GM12891 (cell line): ENCODE measurements at places on chromosomes 6 and 20.

DNA sequence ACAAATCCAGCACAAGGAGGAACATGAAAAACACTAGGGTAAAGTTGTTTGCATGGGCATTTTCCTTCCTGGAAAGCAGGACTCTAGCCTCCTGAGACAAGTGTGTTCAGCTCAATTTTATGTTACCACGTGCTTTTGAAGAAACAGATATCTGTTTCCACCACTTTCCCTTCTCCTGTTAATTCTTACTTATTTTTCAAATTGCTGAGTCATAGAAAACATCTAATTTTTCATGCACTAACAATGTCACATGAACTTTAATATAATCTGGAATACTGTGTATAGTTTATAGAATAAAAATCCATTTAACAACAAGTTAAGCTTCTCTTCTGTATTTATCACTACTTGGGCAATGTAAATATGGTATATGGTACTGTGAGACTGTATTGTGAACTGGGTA, 174.2 kb downstream of the ISM1 start:
- DNase-seq: no peak

GRCh38 chr6:71045296-71045695, 88.4 kb upstream of the B3GAT2 start:
- DNase-seq: no peak

DNA sequence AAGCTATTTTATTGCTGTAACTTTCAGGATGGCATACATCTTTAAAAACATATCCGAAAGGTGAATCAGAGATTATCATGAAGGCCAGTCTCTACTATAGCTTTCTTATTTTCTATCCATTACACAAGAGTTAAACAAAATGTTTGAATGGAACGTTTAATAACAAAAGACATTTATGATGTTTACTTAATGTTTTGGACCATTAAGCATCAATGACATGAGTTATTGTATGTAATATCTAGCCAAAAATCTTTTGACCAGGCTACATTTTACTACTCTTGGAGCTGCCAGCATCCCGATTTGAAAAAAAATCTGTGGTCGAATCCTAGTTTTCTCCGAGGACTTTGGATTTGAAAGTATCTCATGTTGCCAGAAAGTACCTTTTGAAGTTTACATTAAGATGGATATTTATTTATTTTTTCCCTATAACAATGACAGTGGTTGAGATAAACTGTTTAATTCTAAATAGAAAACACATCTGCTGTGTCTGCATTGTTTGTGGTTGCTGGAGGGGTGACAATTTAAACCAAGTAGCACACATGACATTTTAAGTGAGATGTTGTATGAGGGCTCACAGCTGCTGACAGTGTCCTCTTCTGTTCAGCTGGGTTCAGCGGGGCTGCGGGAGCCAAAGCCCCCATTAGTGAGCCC, 293.7 kb upstream of the TCF21 start:
- no peak for DNase-seq

GRCh38 chr20:51262240-51262639, 239.3 kb upstream of the KCNG1 start:
- no peak for DNase-seq

DNA sequence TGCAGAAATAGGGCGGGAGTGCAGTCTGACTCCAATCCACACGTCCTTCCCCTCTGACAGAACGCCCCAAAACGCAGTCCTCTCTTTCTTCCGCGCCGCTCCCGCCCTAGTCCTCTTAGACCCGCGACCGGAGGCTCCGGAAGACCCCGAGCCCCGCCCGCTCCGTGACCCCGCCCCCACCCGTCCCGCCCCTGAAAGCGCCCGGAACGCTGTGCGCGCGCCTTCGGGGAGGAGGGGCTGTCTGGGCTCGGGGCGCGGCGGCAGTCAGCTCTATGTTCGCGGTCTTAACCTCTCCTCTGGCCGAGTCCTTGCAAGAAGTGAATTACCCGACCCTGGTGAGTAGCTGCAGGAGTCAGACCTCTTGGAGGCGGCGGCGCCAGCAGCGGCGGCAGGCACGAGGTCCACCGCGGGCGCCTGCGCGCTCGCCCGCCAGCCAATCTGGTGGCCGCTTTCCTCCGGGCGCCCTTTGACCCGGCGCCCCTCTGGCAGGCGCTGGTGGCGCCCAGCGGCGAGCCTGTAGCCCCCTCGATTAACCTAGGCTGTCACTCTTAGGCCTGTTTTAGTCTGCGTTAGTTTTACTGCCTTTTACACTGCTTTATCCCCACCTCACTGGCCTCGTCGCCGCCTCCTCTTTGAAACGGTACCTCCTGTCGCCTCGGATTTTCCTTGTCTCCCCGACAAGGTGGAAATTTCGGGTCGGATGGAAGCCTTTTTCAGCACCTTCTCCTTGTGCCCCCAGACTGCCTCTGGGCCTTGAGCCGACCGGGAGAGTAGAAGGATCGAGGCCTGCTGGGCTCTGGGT, at the start of gene MANEA:
Gene MANEA (plus strand): TSS at position 232 of the 802 bp plus-strand sequence. CDS start 8,905 bp downstream, outside the sequence.
- DNase-seq: peak; percentile 49

DNA sequence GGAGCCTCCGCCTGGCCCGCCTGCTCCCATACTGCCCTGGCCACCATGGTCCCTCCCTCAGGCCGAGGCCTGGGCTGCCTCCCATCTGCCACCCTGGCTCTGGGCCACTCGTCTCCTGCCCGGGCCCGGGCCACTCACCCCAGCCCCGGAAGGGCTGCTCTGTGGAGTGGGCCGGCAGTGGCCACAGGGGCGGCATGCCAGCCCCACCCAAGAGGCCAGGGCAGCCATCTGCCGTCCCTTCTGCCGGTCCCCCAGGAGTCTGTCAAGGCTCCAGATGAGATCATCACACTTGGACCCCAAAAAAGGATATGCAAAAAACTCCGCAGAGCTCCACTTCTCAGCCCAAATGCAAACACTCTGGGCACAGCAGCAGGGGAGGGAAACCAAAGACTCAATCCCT, 23.8 kb upstream of the TLDC2 start:
- no peak for DNase-seq

GRCh38 chr6:78700991-78701390, 166.4 kb upstream of the IRAK1BP1 start:
- no peak for DNase-seq

DNA sequence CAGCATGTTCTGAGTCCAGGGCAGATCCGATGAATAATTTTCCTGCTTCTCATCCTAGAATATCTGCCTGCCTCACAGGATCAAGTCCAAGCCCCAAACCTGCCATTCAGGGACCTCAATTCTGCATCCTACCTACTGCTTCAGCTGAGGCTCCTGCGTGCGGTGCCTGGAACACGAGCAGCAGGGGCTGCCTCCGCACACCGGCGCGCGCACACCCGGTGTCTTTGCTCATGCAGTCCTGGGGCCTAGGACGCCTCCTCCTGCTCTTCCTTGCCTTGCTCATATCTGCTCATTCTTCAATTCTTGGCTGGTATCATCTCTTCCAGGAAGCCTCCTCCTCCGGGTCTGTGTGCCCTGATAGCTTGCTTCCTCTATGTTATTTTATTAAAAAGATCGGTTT, 81.1 kb upstream of the AGPAT4 start:
- DNase-seq: no peak

DNA sequence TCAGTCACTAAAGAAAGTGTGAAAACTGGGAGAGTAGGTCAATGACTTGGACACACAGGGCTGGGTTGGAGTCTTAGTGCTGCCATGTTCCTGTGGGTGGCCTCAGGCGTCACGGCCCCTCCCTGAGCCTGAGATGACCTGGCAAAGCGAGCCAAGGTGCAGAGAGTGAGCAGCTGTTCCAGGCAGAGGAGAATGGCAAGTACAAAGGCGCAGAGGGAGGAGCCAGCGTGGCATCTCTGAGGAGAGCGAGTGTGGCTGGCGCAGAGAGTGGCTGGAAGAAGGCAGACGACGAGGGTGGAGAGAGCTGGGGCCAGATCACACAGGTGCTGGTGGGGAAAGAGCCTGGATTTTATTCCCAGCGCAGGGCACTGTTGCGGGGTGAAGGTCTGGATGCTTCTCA, 20.6 kb upstream of the CHMP4B start:
- DNase-seq: no peak
